Purkinje cell (primary cell): ENCODE measurements at places on chromosomes 11 and 22. TPM values are rescaled to one million over a fixed set of nuclear protein-coding genes. Genes with fewer than 3 reads are reported as not detected.

EFCAB6 gene
- 1.3 and 5.9 TPM in 2 replicates for polyA plus RNA-seq

C11orf91 gene
- polyA plus RNA-seq: not detected in 2 replicates

ZNF70 gene
- polyA plus RNA-seq: 0.15 TPM in 1 of 2 replicates, not detected in the other

CCDC88B gene
- not detected in 2 replicates for polyA plus RNA-seq

DDX17 gene
- polyA plus RNA-seq: 49.6 and 55.8 TPM in 2 replicates

PPP2R1B gene
- 2.4 and 3.3 TPM in 2 replicates for polyA plus RNA-seq

NXPE4 gene
- polyA plus RNA-seq: not detected in 2 replicates

GAL gene
- polyA plus RNA-seq: not detected in 2 replicates

HTR3B gene
- polyA plus RNA-seq: not detected in 2 replicates

ACTN3 gene
- not detected in 2 replicates for polyA plus RNA-seq

TUB gene
- 51.9 and 58.1 TPM in 2 replicates for polyA plus RNA-seq

ACRV1 gene
- polyA plus RNA-seq: 0.56 and 2.2 TPM in 2 replicates

E2F8 gene
- not detected in 2 replicates for polyA plus RNA-seq

APOBEC3G gene
- polyA plus RNA-seq: not detected in 2 replicates

SLC25A18 gene
- polyA plus RNA-seq: 0.15 and 0.86 TPM in 2 replicates

SCARF2 gene
- not detected in 2 replicates for polyA plus RNA-seq

OR51E2 gene
- polyA plus RNA-seq: not detected in 2 replicates

AQP11 gene
- polyA plus RNA-seq: 10.9 and 14.2 TPM in 2 replicates

PKP3 gene
- polyA plus RNA-seq: not detected in 2 replicates

DPP3 gene
- polyA plus RNA-seq: 7.0 and 9.5 TPM in 2 replicates

TBX1 gene
- polyA plus RNA-seq: not detected in 2 replicates

PATE2 gene
- not detected in 2 replicates for polyA plus RNA-seq

OR6A2 gene
- not detected in 2 replicates for polyA plus RNA-seq

ANKK1 gene
- not detected in 2 replicates for polyA plus RNA-seq

FAM180B gene
- not detected in 2 replicates for polyA plus RNA-seq

OR8D4 gene
- polyA plus RNA-seq: not detected in 2 replicates

MYOD1 gene
- not detected in 2 replicates for polyA plus RNA-seq

CHRNA10 gene
- not detected in 2 replicates for polyA plus RNA-seq

FGF19 gene
- not detected in 2 replicates for polyA plus RNA-seq

GAB4 gene
- not detected in 2 replicates for polyA plus RNA-seq

DDX25 gene
- polyA plus RNA-seq: 58.7 and 59.3 TPM in 2 replicates

TMEM45B gene
- polyA plus RNA-seq: not detected in 2 replicates

POU2AF3 gene
- polyA plus RNA-seq: 0.65 and 1.1 TPM in 2 replicates

CARD18 gene
- 0.46 TPM in 1 of 2 replicates, not detected in the other for polyA plus RNA-seq
